ENCODE measurements at places on chromosomes 12 and 14.

DNA sequence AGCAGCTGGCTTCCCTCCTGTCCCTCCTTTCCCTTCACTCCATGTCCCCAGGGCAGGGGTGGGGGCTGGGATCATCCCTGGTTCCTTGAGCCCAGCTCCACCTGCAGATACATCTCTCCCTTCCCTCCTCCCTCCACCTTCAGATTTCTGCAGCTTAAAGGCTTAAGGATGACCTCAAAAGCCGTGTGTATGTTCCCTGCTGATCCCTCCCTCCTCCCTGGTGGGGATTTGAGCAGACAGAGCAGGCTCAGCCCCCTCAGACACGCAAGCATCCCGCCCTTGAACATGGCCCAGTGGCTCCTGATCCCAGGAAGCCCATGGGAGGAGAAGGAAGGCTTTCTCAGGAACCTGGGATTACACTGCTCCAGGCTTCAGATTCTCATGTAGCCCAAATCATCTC is 82.9 kb upstream of the RIN3 start:
- DNase-seq = no peak

- DNase-seq = no peak
Measured at GRCh38 chr14:76456200-76456599, 80.3 kb downstream of the ESRRB start.

DNA sequence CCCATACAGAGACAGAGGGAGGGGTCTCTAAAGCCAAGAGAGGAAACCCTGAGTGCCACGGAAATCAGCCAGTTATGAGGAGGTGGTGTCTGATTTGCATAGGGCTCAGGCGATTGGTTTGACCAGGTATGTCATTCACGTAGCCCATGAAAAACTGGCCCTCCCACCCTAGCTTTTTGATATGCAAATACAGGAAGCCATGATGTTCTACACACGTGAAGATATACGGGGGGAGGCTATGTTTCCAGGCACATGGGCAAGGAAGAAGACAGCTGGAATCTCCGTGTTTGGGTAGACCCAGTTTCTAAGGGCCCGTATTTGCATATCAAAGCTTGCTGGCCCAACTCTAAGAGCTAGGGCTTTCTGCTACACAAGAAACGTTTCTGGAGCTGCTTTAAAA is 717.8 kb upstream of the SEL1L start:
- no peak for DNase-seq

- no peak for DNase-seq
Measured at GRCh38 chr12:527729-528128, 68.0 kb downstream of the B4GALNT3 start.

DNA sequence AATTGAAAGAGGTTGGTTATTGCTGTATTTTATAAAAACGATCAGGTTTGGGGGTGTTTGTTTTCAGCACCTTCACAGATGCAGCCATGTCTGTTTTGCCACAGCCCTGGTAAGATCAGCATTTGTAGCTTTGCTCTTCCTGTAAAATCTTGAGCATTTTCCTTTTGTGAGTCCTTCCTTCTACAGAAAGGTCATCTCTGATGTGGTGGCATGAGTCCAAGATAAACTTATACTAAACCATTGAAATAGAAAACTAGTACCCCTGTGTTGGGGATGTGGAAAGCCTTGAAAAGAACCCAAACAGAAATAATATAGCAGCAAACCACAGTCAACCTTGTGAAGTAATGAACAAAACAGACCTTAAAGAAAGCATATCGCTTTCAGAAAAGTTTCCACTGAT is 85.5 kb downstream of the TGFB3 start:
- no peak for DNase-seq

GRCh38 chr12:125503128-125503527 is 437.9 kb downstream of the AACS start:
- no peak for DNase-seq

DNA sequence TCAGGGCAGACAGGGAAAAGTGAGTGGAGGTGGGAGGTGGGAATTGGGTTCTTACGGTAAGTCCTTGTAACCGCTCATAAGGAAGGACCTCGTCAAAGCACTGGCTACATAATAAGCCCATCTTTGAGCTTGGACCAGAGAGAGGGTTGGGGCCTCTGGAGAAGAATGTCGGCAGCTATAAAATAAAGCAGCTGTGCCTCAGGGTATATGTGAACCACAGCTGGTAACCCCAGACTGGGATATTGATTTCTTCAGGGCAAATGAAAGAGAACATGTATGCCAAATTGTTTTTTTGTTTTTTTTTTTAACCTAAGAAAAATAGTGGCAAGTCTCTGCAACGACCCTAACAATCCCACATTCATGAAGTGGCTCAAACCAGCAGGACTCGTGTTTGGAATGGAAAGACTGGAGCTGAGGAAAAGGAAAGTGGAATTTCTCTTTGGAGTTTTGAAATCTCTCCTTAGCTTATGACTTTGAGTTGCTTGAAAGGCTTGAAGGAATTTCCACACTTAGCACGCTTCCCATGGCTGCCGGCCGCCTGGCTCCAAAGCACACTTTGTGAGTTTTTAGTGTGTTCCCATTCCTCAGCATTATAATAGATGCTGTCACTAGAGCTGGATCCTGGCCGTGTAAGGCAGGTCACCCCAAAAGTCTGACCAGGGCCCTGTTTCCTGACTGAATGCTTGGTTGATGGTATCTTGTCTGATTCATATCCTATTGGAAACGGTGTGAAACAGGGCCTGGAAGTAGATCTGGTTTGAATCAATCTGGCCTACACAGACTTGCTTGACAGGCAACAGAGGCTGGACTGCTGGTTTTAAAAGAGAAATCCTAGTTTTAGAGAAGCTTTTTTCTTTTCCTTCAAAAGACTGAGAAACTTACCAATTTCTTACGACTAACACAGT is 244.7 kb downstream of the MSRB3 start:
- no peak for DNase-seq

- DNase-seq = no peak
Measured at GRCh38 chr12:93946542-93947150, 201.7 kb upstream of the PLXNC1 start.

- DNase-seq = no peak
Measured at GRCh38 chr12:95506707-95507523, 33.0 kb downstream of the METAP2 start.

- no peak for DNase-seq
Measured at GRCh38 chr14:94056579-94057308, 24.3 kb downstream of the DDX24 start.

GRCh38 chr12:94012590-94012989 is 135.8 kb upstream of the PLXNC1 start:
- no peak for DNase-seq

GRCh38 chr12:116610971-116611541 is 51.9 kb downstream of the MAP1LC3B2 start:
- no peak for DNase-seq

GRCh38 chr12:20376984-20377383 is 8.6 kb downstream of the PDE3A start:
- no peak for DNase-seq

DNA sequence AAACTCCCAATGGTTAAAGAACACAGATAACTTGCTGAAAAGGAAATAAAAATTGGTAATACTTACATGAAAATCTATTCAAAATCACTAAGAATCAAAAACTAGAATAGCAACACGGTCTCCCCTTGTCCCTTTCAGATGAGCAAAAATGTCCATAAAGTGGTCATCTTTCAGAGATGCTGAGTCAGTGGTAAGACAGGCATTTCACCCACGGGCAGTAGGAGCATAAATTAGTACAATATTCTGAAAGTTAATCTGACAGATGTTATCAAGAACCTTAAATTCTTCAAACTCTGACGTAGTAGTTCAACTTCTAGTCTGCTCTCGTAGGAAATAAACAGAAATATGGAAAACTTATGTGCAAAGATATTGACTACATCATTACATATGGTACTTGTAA is 33.1 kb upstream of the GNPNAT1 start:
- no peak for DNase-seq

DNA sequence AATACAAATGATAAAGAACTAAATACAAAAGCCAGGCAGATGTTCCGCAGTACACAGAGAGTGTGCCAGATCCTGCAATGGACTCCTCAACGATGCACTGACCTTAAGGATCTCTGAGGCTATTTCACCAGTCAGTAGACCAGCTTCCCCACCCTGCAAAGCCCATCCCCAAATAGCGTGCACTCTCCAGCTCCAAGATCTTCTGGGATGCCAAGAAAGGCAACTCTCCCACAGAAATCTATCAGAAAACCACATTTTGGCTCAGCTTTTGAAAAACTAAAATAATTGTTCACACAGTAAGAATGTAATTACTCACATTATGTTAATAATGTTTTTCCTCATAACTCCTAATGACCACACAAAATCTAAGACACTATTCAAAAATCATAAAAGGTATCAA is 90.4 kb downstream of the PPP2R5E start:
- no peak for DNase-seq

GRCh38 chr12:78455991-78456390 is 408.6 kb upstream of the SYT1 start:
- no peak for DNase-seq

DNA sequence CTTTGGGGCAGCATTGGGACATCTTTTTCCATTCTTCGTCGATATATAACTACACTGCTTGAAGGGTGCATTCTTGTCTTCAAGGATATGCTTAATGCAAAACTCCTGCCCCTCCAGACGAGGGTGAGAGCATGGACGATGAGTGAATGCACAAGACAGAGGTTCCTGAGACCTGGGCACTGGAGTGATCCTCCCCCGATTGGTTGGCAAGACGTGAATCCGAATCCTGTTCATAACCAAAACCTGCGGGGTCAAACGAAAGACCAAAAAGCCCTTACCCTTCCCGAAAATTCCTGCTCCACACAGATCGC is 684 bp downstream of the KANSL2 start:
- no peak for DNase-seq

DNA sequence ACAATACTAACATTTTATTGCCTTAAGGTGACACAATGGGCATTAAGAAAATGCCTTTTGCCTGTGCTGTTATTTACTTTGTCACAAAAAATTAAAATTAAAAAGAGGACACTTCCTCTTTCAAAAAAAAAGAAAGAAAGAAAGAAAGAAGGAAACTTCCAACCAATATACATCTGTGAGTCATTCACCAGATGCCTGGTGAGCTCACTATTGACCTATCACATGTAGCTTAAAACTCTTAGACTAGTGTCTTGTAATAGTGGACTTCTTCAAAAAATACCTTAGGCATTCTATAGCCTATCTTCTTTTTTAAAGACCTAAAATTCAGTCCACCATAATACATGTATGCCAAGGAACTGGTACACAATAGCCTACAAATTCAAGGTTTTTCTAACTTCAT is 4.9 kb upstream of the SOX5 start:
- DNase-seq = no peak

DNA sequence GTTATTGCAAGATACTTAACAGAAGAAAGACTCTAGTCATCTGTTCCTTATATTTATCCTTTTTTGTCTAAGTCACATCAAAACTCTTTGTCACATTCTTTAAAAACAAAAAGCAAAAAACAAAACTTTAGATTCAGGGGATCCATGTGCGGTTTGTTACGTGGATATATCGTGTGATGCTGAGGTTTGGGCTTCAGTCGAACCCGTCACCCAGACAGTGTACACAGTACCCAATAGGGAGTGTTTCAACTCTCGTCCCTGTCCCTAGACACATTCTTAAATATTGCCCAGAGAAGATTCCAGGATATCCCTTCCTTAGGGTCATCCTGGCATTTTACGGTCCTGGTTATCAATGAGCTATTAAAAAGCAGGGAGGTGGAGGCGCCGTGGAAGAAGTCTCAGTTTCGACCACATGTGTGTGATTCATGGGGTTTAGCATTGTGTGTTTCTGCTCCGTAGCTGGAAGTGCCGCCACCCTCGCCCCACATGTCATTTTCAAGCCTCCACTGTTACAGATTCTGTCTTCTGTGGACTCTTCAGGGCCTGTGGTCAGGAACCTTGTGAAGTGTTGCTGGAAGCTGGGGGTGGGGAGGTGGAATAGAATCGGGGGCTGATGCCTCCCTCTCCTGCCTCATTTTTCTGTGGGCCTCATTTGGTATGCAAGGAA is 19.9 kb downstream of the CCND2 start:
- DNase-seq = no peak

GRCh38 chr12:31317471-31318395 is 8.2 kb downstream of the SINHCAF start:
- DNase-seq = no peak

DNA sequence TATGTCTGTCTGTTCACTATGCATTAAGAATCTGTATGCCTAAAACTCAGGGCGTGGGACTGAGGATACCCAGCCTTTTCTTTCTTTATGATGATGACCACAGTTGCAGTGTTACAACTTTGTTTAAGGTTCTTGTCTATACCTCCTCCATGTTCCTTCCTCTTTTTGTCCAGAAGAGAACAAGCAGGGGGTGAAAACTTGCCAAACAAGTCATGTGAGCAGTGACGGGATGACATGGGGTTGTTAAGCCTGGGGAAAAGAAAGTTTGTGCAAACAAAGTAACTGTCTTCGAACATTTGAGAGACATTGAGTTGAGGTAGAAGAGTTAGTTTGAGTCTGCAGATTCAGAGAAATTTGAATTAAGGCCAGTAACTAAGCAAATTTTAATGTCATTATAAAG is 505.5 kb downstream of the NPAS3 start:
- DNase-seq = no peak

DNA sequence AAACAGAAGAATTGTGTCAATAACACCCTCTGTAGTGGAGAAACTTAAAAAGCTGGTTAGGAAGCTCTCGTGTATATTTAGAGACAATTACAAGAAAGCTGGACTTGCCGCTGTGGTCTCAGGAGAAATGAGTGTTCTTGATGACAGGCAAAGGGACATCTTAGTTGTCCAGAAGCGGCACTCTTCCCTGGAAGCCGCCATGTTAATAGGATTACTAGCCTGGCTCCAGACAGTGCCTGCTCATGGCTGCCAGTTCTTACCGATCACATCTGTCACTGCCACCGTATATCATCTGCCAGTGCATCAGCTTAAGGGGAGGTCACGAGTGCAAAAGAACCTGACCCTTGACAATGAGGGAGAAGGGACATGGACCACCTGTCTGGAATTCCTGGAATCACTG is 48.9 kb downstream of the C14orf132 start:
- no peak for DNase-seq

DNA sequence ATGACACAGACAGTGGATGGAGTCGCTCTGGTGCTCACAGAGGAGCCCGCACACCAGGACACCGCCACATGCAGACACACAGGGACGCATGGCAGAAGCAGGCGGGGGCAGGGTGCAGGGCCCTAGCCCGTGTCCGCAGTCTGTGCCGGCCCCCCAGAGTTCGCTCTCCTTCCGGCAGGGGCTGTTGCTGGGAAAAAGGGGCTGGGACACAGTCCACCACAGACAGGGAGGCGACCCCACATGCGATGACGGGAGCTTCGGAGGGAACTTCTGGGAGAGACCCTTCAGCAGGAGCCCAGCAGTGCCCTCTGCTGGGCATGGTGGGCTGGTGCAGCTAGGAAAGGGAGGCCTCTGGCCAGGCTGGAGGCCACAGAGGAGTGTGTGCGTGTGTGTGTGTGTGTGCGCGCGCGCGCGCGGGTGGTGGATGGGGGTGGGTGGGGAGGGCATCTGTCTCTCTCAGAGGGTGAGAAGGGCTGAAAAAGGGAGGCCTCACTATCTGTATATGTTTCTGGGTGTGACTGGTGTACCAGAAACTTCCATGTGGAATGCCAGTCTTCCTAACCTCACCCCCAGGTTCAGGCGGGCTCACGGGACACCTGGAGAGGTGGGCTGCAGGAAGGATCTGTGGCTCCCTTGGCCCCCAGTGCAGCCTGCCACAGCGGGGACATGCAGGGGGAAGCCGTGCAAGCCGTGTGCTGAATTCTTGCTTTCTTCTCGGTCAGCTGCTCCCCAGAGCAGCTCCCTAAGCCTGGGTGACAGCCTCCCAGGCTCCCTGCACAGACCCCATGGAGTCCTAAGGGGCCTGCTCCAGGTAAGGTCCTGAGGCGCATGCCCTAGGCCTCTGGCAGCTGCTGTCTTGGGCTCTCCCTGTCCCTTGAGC is 60.7 kb downstream of the PLEKHG3 start:
- DNase-seq = peak; percentile 27

All from stimulated activated CD8-positive, alpha-beta memory T cell treated with anti-CD3 and anti-CD28 coated beads, Interleukin-15, amount 100 ng/mL, for 1 hour (primary cell).